ENCODE measurements at places on chromosomes 7 and 10.

DNA sequence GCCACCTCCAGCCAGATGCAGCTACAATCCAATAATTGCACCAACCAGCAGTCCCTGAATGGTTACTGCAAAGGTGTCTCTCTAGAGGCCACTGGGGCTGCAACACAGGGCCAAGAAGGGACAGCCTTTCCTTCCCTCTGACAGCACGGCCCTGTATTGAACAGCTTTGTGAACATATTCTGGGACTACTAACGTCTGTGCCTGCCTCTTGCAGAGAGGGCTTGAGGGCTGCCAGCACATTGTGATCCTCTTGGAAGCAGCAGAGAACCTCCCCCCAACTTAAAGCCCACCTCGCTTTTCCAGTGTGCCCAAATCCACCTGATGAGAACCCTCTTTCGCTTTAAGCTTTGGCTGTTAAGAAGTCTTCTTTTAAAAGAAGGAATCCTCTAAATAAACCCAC is 415.9 kb downstream of the RPS24 start:
- DNase-seq = no peak
- no peak overlapping the region for H3K4me3 ChIP-seq
- no peaks in the 10 kb centered on the region for H3K36me3 ChIP-seq
- H3K4me1 ChIP-seq = peaks cover 7% of the 10 kb centered on the region
- no peaks in the 10 kb centered on the region for H3K27me3 ChIP-seq

DNA sequence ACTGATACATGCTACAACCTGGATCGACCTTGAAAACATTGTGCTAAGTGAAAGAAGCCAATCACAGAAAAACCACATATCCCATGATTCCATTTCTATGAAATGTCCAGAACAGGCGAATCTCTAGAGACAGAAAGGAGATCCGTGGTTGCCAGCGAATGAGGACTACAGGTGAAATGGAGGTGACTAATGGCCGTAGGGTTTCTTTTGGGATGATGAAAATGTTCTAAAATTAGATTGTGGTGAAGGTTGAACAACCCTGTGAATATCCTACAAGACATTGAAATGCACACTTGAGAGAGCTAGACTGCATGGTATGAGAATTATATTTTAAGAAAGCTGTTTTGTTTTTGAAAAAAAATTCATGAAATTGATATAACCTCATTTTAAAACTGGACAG is 188.5 kb upstream of the PLXNA4 start:
- no peaks in the 10 kb centered on the region for H3K4me1 ChIP-seq
- H3K36me3 ChIP-seq = no peaks in the 10 kb centered on the region
- H3K4me3 ChIP-seq = no peak overlapping the region
- no peaks in the 10 kb centered on the region for H3K27me3 ChIP-seq
- DNase-seq = no peak

GRCh38 chr7:91263384-91264045 is 718 bp upstream of the FZD1 start:
- peak overlapping the region; percentile 64 for H3K4me3 ChIP-seq
- H3K27ac ChIP-seq = peak overlapping the region; percentile 83
- peaks cover 5% of the 10 kb centered on the region for H3K4me1 ChIP-seq
- no peaks in the 10 kb centered on the region for H3K36me3 ChIP-seq

DNA sequence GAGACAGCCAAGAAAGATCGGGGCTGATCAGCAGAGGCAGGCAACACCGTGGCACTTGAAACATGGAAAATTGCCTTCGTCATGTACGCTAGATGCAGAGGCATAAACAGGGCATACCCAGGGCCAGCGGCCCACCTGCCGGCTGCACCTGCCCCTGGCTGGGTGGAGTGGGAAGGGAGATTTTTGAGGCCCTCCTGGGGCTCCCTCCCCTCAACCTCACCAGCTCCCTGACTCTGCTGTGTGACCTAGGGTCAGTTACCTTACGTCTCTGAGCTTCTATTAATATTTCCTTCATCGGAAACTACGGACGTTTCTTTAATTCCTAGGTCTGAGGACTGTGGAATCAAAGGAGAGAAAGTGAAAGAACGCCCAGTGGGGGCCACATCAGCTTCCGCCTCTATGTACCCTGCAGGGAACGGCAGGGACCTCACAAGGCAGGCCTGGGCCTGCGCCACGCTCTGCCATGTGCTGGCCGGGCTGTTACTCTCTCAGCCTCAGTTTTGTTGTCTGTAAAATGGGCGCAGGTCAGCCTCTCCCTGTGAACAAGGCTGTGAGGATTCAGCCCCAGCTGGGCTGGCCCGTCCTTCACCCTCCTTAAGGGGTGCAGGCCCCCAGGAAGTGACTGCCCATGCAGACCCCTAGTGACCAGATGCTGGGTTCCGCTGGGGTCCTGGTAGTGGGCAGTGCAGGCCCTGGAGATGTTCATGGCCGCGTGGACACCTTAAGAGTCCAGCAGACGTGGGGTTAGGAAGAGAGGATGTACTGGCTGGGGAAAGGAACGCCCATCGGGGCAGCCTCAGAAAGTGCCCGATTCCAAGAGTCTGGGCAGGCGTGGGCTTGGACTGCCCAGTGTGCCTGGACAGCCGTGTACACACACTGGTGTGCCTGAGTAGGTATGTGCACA is 22.7 kb downstream of the ELFN1 start:
- no peak for DNase-seq
- no peaks in the 10 kb centered on the region for H3K27me3 ChIP-seq
- no peak overlapping the region for H3K27ac ChIP-seq
- H3K36me3 ChIP-seq = no peaks in the 10 kb centered on the region
- no peak overlapping the region for H3K4me3 ChIP-seq

GRCh38 chr7:139094596-139094995 is 14.9 kb downstream of the ZC3HAV1 start:
- H3K4me3 ChIP-seq = no peak overlapping the region
- peaks cover 13% of the 10 kb centered on the region for H3K4me1 ChIP-seq
- H3K36me3 ChIP-seq = no peaks in the 10 kb centered on the region
- DNase-seq = no peak
